ENCODE measurements at places on chromosomes 4 and X. TPM values are rescaled to one million over a fixed set of nuclear protein-coding genes. Genes with fewer than 3 reads are reported as not detected.

- DNase-seq: no peak
Observed at GRCh38 chr4:1208970-1209704, 36.8 kb upstream of the SPON2 start.

- DNase-seq: no peak
Observed at GRCh38 chrX:23978491-23978890, 48.5 kb downstream of the KLHL15 start.

GRCh38 chr4:153512162-153512852 lies 46.1 kb downstream of the TMEM131L start:
- no peak for DNase-seq

DNA sequence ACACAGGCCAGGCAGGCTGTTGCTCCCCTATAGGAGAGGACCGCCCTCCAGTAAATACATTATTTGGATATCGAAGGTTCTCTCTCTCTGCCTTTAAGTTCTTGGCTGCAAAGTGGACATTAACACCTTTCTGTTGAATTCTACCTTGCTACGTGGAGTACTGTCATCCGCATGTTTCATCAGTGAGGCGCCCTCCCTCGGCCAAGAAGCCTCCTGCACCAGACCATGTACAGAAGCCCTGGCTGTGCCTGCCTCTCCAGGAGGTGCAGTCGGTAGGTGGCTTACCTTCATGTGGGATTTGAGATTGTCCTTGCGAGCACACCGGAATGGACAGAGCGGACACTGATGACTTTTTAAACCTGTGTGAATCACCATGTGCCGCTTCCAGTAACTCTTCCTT lies 46.7 kb downstream of the ZNF827 start:
- DNase-seq: no peak

- DNase-seq: no peak
Observed at GRCh38 chrX:18016941-18017340, 155.8 kb upstream of the RAI2 start.

DNA sequence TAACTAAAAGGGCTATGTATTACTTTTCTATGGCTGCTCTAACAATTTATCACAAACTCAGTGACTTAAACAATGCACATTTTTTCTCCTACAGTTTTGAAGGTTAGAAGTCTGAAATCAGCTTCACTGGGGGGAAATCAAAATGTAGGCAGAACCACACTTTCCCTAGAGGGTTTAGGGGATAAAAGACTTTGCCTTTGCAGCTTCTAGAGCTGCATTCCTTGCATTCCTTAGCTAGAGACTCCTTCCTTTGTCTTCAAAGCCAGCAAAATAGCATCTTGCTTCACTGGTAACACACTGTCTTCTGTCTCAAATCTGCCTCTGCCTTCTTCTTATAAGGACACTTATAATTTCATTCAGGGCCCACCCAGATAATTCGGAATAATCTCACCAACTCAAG lies 152.4 kb upstream of the SPIN4 start:
- no peak for DNase-seq

- no peak for DNase-seq
Observed at GRCh38 chr4:136922066-136922465, 610.2 kb downstream of the PCDH18 start.

DNA sequence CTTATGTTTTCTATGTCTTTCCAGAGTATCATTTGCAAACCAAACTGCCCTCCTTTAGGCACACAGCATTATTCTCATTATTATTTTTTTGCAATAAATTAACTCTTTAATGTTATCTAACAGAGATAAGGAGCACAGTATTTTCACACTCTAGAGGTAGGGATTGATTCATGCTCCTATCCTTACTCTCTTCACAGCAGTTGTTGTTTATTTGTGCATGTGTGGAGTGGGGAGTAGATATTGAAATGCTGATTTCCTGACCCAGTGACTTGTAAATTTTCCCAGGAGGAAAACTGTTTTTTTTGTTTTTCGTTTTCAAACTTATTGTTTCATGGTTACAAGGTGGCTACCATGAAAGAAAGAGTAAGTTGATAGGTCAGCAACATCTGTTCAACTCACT lies 140.0 kb downstream of the NPFFR2 start:
- no peak for DNase-seq

- DNase-seq: no peak
Observed at GRCh38 chr4:27881705-27882104, 1021.1 kb downstream of the STIM2 start.

DNA sequence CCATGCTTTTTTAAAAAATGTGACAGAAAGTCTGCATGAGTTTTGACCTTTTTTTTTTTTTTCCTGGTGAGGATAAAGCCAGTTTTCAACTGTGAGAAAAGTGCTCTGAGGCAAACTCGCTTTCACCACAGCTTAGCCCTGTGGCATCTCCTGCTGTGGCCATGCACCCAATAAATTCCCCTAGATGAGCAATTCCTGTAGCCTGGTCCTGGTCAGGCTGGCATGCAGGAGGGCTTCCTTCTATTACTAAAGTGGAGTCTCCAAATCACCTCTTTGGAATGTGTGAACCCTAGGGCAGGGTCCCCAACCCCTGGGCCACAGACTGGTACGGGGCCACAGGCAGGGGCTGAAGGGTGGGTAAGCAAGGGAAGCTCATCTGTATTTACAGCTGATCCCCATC lies 265.4 kb downstream of the RAPGEF2 start:
- DNase-seq: no peak

DNA sequence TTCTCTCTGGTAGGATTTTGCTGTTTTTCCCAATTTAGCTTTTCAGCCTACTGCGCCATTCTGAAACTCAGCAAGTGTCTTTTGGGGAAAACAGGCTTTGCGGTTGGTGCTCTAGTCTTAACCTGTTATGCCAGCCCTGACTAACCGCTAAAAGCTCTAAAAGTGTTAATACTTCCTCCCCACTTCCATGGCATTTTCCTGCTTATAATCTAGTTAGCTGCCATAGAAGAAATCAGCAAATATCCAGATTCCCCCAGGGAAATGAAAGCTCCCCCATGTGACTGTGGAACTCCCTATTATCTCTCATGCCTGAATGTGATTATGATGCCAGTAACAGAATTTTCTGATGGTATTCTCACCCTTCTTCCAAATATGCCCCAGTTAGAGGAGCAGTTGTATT lies 28.7 kb upstream of the GYPA start:
- DNase-seq: no peak

- DNase-seq: no peak
Observed at GRCh38 chrX:155968326-155968661, 29.2 kb upstream of the IL9R start.

- DNase-seq: no peak
Observed at GRCh38 chr4:186260117-186260503, 5.9 kb upstream of the F11 start.

DNA sequence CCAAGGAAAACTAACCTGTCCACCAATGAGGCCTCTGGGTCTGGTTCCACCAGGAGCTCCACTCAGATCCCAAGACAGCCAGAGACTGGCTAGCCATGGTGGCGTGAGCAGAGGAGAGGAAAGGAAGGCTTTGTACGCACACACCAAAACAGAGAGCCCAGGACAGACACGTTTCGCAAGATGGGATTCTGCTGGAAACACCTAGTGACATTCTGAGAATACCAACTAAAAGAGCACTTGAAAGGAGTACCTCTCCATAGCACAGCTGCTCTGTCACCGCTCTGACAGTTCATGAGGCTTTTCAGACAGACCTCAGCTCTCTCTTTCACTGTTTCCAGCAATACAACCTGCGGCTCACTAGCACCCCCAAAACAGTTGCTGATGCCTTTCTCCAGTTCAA lies 105.0 kb downstream of the SH3KBP1 start:
- no peak for DNase-seq

PAGE2 gene
- total RNA-seq: not detected

SERTM2 gene
- not detected for total RNA-seq

SMIM31 gene
- not detected for total RNA-seq

AVPR2 gene
- total RNA-seq: 2.8 TPM
